Esophagus squamous epithelium (tissue), 5 donors: ENCODE measurements at places on chromosomes 13 and 19. TPM values are rescaled to one million over a fixed set of nuclear protein-coding genes. Genes with fewer than 3 reads are reported as not detected.

Gene ZNF132
- 2.1 TPM for total RNA-seq

GRCh38 chr13:40123962-40124632 lies 468.6 kb downstream of the COG6 start:
- H3K27ac ChIP-seq = no peak overlapping the region
- H3K36me3 ChIP-seq = no peaks in the 10 kb centered on the region
- no peaks in the 10 kb centered on the region for H3K27me3 ChIP-seq
- no peak for DNase-seq

DNA sequence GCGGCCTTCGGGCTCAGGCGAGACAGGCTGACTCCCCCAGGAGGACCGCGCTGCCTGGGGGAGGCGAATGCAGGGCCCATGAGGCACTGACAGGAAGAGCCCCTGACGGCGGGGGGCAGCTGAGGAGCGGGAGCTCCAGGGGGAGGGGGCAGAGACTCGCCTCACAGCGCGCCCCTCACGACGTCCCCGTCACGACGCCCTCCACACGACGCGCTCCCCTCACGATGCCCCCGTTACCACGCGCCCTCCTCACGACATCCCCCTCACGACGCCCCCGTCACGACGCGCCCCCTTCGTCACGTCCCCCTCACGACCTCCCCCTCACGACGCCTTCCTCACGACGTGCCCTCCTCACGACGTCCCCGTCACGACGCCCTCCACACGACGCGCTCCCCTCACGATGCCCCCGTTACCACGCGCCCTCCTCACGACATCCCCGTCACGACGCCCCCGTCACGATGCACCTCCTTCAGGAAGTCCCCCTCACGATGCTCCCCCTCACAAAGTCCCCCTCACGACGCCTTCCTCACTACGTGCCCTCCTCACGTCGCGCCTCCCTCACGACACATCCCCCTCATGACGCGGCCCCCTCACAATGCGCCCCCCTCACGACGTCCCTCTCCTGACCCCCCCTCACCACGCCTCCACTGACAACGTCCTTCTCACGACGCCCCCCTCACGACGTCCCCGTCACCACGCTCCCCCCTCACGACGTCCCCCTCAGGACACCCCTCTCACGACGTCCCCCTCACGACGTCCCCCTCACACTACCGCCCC lies 99.6 kb downstream of the ING1 start:
- H3K36me3 ChIP-seq = no peaks in the 10 kb centered on the region
- H3K27me3 ChIP-seq = peaks cover 5% of the 10 kb centered on the region
- no peak overlapping the region for H3K27ac ChIP-seq
- no peak overlapping the region for H3K4me3 ChIP-seq

- peaks cover 5% of the 10 kb centered on the region for H3K4me1 ChIP-seq
- peak overlapping the region; percentile 62 for H3K4me3 ChIP-seq
- DNase-seq = no peak
- peaks cover 64% of the 10 kb centered on the region for H3K27me3 ChIP-seq
These were observed 6.9 kb downstream of the UPK1A start for GRCh38 chr19:35673121-35673804.

- no peaks in the 10 kb centered on the region for H3K36me3 ChIP-seq
- no peak for DNase-seq
- H3K4me3 ChIP-seq = no peak overlapping the region
- H3K27ac ChIP-seq = no peak overlapping the region
- H3K27me3 ChIP-seq = no peaks in the 10 kb centered on the region
- no peaks in the 10 kb centered on the region for H3K4me1 ChIP-seq
These were observed 326.2 kb downstream of the RFC3 start for GRCh38 chr13:34144142-34144541.

- peak overlapping the region; percentile 48 for H3K27ac ChIP-seq
- no peak for DNase-seq
- H3K4me1 ChIP-seq = peaks cover 14% of the 10 kb centered on the region
- no peaks in the 10 kb centered on the region for H3K27me3 ChIP-seq
- H3K36me3 ChIP-seq = no peaks in the 10 kb centered on the region
These were observed 10.1 kb upstream of the ZNF358 start for GRCh38 chr19:7505682-7506384.

GRCh38 chr19:10718205-10719196 lies 622 bp downstream of the DNM2 start:
- H3K4me1 ChIP-seq = peaks cover 28% of the 10 kb centered on the region
- H3K27ac ChIP-seq = peak overlapping the region; percentile 94
- no peaks in the 10 kb centered on the region for H3K27me3 ChIP-seq
- peak overlapping the region; percentile 90 for H3K4me3 ChIP-seq
- peaks cover 34% of the 10 kb centered on the region for H3K36me3 ChIP-seq

Gene IFNL1
- not detected for total RNA-seq

- no peak overlapping the region for H3K4me3 ChIP-seq
- DNase-seq = no peak
- H3K27ac ChIP-seq = no peak overlapping the region
- no peaks in the 10 kb centered on the region for H3K27me3 ChIP-seq
These were observed 9.0 kb upstream of the ASF1B start for GRCh38 chr19:14145381-14145780.

DNA sequence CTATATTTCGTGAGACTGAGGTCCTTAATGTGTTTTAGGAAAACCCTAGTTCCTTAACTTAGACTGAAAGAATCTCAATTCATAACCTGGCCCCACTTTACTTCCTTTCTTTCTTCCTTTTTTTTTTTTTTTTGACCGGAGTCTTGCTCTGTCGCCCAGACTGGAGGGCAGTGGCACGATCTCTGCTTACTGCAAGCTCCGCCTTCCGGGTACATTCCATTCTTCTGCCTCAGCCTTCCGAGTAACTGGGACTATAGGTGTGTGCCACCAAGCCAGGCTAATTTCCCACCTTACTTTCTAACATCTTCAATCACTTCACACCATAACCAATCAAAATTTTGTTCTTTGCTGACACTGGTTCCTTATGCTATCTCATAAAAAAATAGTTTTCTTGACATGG lies 2097.0 kb downstream of the PCDH9 start:
- no peaks in the 10 kb centered on the region for H3K27me3 ChIP-seq
- H3K36me3 ChIP-seq = no peaks in the 10 kb centered on the region
- no peak overlapping the region for H3K27ac ChIP-seq
- no peak for DNase-seq
- H3K4me3 ChIP-seq = no peak overlapping the region
- H3K4me1 ChIP-seq = no peaks in the 10 kb centered on the region

Gene PPP1R37
- 29.4 TPM for total RNA-seq

DNA sequence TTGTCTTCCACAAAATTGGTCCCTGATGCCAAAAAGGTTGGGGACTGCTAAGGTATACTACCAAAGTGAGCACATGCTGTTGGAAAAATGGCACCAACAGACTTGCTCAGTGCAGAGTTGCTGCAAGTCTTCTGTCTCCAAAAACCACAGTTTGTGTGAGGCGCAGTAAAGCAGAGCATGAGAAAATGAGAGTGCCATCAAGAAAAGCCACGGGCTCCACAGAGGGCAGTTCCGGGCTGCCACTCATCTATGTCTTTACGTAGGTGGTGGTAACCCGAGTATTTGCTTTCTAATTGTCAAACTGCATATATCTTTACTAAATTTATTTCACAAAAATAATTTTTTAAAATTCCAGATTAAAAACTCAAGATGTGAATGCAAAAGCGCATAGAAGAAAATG lies 123.8 kb downstream of the RNF17 start:
- no peak for DNase-seq
- peaks cover 71% of the 10 kb centered on the region for H3K36me3 ChIP-seq
- no peak overlapping the region for H3K27ac ChIP-seq
- no peak overlapping the region for H3K4me3 ChIP-seq

DNA sequence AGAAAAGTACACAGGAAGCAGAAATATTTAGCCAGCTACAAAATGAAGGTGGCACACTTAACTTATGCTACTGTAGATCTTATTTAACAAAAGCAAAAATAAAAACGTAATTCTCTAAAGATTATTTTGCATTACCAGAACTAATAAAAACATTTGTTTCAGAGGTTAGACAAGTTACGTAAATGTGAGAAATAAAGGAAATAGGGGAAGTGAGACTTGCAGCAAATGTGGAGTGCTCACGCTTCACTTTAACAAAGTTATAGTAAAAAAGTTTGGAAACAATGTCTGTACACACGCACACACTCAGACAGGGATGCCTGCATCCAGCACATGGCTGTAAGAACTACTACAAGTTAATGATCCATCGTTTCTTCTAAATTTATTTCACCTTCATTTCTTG lies 83.7 kb downstream of the NALCN start:
- H3K4me1 ChIP-seq = no peaks in the 10 kb centered on the region
- no peak overlapping the region for H3K27ac ChIP-seq
- H3K4me3 ChIP-seq = no peak overlapping the region
- H3K36me3 ChIP-seq = no peaks in the 10 kb centered on the region

GRCh38 chr19:50423279-50424113 lies 4.8 kb downstream of the SPIB start:
- H3K4me3 ChIP-seq = no peak overlapping the region
- no peak for DNase-seq
- no peaks in the 10 kb centered on the region for H3K36me3 ChIP-seq
- H3K27ac ChIP-seq = no peak overlapping the region

DNA sequence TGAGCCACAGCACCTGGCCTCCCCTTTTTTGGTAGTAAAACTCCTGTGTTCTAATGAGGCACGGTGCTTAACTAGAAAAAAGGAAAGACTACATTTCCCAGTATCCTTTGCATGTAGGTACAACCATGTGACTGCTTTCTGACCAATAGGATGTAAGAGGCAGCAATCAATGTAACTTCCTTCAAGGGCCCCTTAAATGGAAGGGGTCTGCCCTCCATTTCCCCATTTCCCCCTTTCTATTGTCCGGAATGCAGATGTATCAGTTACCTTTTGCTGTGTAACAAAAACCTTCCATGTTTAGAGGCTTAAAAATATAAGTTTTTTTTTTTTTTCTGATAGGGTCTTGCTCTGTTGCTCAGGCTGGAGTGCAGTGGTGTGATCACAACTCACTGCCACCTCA lies 2.2 kb downstream of the GPR32 start:
- no peaks in the 10 kb centered on the region for H3K36me3 ChIP-seq
- no peak for DNase-seq
- H3K27me3 ChIP-seq = no peaks in the 10 kb centered on the region

- H3K4me3 ChIP-seq = no peak overlapping the region
- H3K27ac ChIP-seq = no peak overlapping the region
- H3K27me3 ChIP-seq = no peaks in the 10 kb centered on the region
- no peaks in the 10 kb centered on the region for H3K4me1 ChIP-seq
- DNase-seq = no peak
These were observed 283.7 kb downstream of the HS6ST3 start for GRCh38 chr13:96373597-96373996.

DNA sequence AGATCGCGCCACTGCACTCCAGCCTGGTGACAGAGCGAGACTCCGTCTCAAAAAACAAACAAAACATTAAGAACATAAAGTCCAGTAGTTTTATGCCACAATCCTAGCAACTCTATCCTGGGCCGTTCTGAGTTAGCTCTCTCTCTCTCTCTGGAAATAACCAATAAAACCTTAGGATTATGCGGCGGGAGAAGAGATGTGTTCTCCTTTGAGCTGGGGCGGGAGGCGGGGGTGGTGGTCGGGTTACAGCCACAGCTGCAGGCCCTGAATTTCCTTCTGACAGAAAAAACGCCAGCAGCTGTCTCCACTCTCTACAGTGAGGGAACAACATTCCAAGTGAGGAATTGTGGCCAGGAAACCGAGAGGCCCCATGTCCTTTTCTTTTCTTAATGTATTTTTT lies 9.1 kb upstream of the PNMA8A start:
- H3K4me3 ChIP-seq = no peak overlapping the region
- no peak for DNase-seq
- H3K27ac ChIP-seq = peak overlapping the region; percentile 72
- peaks cover 89% of the 10 kb centered on the region for H3K27me3 ChIP-seq

GRCh38 chr19:15432629-15433518 lies 14.1 kb upstream of the AKAP8L start:
- H3K4me3 ChIP-seq = peak overlapping the region; percentile 88
- peak overlapping the region; percentile 85 for H3K27ac ChIP-seq
- peaks cover 28% of the 10 kb centered on the region for H3K36me3 ChIP-seq

Gene PCP2
- 0.53 TPM for total RNA-seq

Gene ZNF135
- 0.83 TPM for total RNA-seq

Gene IRGC
- total RNA-seq = not detected

DNA sequence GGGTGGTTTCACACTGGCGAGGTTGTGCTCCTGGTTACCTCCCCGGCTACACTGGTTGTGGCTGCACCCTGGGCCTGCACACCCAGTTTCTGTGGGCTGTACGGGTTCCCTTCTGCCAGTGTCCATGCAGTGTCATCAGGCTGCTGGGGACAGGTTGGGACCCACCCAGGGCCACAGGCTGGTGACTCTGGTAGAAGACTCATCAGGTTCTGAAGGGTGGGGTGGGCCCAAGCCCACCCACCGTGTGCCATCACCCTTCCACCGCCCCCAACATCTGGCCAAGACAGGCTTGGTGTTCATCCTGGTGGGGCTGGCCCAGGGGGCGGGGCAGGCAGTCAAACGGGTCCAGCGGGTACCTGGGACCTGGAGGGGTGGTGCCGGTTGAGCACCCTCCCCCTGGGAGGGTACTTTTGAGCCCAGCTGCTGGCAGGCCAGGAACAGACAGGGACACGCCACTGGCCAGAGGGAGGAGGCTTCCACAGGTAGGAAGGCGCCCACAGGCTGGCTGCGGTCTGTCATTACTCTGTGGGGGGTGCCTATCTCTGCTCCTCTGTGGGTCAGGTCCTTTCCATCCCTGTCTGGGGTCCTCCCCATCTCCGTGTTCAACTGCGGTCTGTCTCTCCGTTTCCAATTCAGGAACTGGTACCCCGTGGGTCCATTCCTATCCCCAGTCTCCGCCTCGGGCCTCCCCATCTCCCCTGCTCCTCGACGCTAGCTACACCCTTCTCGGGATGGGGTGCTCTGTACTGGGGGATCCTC lies at the start of gene RNF225:
TSS of gene RNF225 (plus strand) at position 437 of the 759 bp plus-strand sequence. CDS start 434 bp downstream, outside the sequence.
- peak within 1 kb of the TSS; percentile 90 for H3K27ac ChIP-seq
- H3K4me1 ChIP-seq = peaks cover 22% of the 10 kb centered on the region
- H3K27me3 ChIP-seq = no peaks in the 10 kb centered on the region
- DNase-seq = no peak
- peaks cover 13% of the 10 kb centered on the region for H3K36me3 ChIP-seq

Gene CDC42EP5
- total RNA-seq = 13.4 TPM

DNA sequence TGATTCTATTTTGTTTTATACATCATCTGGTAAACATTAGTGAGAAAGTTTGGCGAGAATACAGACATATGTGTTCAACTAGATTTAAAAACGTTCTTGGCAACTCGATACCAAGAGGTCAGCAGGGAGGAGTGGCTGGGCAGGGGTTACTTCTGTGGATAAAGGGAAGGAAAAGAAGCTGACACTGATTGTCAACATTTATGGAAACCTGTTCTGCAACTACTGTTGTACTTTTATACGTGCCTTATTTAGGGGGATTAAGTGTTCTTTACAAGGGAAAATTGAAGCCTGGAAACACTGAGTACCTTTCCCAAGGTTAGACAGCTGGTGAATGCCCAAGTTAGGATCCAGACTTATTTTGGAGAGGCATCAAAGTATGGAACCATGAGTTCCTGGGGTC lies 65.0 kb downstream of the MTUS2 start:
- H3K4me3 ChIP-seq = no peak overlapping the region
- H3K27ac ChIP-seq = peak overlapping the region; percentile 51
- no peaks in the 10 kb centered on the region for H3K36me3 ChIP-seq
- no peak for DNase-seq
- no peaks in the 10 kb centered on the region for H3K4me1 ChIP-seq

Gene NUP58
- 22.4 TPM for total RNA-seq
